ENCODE measurements at places on chromosomes 1 and 21. TPM values are rescaled to one million over a fixed set of nuclear protein-coding genes. Genes with fewer than 3 reads are reported as not detected.

The KCNJ6 gene
- not detected for total RNA-seq

The TRAF3IP3 gene
- not detected for total RNA-seq

The LAX1 gene
- total RNA-seq = not detected

The RAD54L gene
- total RNA-seq = 26.0 TPM

The RIIAD1 gene
- total RNA-seq = not detected

The AMPD1 gene
- not detected for total RNA-seq
